ENCODE measurements at places on chromosomes 1 and 21. TPM values are rescaled to one million over a fixed set of nuclear protein-coding genes. Genes with fewer than 3 reads are reported as not detected.

The CD48 gene
- 231 TPM for total RNA-seq

The S100B gene
- not detected for total RNA-seq

The KRTAP7-1 gene
- total RNA-seq: not detected

The HLX gene
- 1.9 TPM for total RNA-seq

The TRIM58 gene
- not detected for total RNA-seq

The ETV3L gene
- not detected for total RNA-seq

The TRIM46 gene
- 15.2 TPM for total RNA-seq

The APOBEC4 gene
- total RNA-seq: not detected

The DNAJC28 gene
- total RNA-seq: 0.91 TPM

The GJA9 gene
- not detected for total RNA-seq

The LCE3D gene
- total RNA-seq: not detected

GRCh38 chr1:76433526-76433925 is 359.0 kb downstream of the ST6GALNAC3 start:
- no peak for DNase-seq

GRCh38 chr1:201189085-201189484 is 1.5 kb upstream of the IGFN1 start:
- DNase-seq: no peak

DNA sequence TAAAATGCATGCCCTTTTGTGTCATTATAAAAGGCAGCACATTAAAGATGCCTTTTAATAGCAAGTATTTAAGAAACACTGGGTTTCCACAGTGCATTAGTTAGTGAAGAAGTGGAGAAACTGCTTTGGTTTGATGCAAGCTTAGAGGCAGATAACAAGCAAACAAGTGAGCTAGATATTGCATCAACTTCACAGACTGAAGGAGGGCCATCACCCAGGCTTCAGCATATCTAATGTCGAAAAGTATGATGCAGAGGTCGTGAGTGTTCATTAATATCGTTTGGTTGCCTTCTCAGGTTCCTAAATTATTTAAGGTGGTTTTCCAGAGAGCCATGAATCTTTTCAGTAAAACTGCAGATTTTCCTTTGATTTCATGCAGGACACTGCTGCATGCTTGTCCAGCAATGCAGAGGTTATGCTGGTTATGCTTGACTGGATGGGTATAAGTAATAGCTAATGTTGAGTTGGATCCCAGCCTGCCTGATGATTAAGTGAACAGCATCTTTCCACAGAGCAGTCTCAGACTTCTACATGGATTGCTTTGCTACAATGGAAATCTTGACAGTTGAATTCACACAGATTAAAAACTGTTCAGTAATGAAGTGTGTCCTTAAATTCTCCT is 69.7 kb upstream of the IPO9 start:
- DNase-seq: no peak

GRCh38 chr21:33682992-33683627 is 40.8 kb downstream of the ITSN1 start:
- no peak for DNase-seq

DNA sequence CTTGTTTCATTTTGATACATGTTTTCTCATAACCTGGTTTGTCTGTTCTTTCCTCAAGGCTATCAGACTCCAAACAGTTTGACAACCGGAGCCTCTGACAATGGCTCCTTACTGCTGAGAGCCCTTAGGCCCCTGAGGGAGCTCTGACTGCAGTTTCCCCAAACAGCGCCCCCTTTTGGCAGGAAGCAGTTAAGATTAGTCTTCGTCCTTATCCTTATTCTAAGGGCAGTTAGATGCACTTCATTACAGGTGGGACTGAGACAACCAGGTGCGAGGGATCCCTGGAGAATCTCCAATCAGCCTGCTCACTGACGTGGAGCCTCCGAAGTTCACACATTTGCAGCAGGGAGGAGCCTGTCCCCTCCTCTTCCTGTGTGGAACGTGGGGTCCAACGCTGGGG is 393.1 kb downstream of the BRINP3 start:
- no peak for DNase-seq

DNA sequence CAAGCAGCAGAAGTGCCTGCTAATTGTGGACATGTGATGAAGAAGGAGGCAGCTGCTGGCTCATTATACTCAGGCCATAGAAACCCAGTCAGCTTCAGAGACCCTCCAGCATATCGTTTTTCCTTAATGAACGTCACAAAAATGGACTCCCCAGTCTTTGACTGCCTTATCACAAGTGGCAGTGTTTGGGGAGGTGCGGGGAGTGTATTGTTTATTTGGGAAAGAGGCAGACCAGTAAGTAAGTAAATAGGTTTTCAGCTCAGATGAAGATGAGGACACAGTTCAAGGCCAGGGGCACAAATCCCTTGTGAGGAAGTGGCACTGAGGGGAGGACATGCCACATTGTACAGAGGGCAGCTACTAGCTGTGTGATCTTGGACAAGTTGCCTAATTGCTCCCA is 43.5 kb upstream of the NRDC start:
- DNase-seq: no peak

DNA sequence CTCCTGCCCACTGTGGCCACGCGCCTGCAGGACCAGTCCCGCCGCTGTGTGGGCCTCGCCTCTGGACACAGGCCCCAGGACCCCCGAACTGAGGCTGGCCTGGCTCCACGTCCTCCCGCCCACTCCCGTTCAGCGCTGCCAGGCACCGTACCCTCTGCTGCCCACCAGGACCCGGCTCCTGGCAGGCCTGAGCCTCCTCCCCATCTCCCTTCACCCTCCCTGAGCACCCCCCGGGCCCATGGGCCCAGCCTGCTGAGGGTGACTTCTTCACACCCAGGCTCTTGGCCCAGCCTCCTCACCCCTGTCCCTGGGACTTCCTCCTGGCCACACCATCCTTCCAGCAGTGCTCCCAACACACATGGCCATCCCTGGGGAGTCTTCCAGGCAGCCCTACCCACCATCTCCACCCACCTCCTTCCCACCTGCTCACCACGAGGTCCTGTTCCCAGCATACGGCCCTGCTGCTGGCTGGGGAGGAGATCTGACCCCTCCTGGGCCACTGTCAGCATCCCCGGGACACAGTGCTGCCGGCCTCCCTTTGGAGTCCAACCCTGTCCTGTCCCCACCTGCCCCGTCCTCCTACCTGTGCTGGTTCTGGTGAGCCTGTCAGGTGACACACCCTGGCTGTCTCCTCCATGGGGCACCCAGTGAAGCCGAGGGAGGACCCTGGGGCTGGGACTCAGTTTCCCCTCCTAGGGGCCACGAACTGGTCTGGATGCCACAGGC is 53.7 kb downstream of the SLX9 start:
- no peak for DNase-seq

GRCh38 chr1:183239793-183240525 is 53.9 kb downstream of the LAMC2 start:
- DNase-seq: no peak

- no peak for DNase-seq
Observed at GRCh38 chr1:101150670-101151069, 86.1 kb upstream of the S1PR1 start.

GRCh38 chr1:76715474-76715873 is 151.8 kb upstream of the ST6GALNAC5 start:
- DNase-seq: no peak

GRCh38 chr1:167737169-167737568 is 15.4 kb downstream of the MPZL1 start:
- DNase-seq: no peak

DNA sequence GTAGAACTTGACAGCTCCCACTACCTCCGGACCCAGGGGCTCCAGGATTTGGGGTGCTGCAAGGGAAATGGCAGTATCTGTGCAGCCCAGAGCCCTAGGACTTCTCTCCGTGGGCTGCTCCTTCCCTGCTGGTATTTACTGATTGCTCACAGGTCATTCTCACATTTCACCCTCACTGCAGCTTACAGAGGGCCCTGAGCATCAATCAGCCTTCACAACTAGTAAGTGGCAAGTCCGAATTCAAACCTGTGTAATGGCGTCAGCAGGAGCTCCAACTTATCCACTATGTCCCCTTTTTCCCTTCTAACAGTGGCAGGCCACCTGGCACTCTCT is 32.4 kb downstream of the PIK3C2B start:
- DNase-seq: no peak

DNA sequence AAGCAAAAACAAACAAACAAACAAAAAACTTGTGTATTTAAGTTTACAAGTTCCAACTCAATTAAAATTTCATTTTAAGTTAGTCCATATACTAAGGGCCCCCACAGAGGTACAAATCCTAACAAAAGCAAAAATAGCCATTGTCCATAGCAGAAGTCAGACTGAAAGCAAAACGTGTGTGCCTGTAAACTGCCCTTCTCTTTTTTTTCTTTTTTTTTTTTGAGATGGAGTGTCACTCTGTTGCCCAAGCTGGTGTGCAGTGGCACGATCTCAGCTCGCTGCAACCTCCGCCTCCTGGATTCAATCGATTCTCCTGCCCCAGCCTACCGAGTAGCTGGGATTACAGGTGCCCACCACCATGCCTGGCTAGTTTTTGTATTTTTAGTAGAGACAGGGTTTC is 11.6 kb upstream of the IFNGR2 start:
- no peak for DNase-seq

GRCh38 chr1:226711976-226712741 is 26.9 kb downstream of the ITPKB start:
- peak; percentile 61 for DNase-seq

DNA sequence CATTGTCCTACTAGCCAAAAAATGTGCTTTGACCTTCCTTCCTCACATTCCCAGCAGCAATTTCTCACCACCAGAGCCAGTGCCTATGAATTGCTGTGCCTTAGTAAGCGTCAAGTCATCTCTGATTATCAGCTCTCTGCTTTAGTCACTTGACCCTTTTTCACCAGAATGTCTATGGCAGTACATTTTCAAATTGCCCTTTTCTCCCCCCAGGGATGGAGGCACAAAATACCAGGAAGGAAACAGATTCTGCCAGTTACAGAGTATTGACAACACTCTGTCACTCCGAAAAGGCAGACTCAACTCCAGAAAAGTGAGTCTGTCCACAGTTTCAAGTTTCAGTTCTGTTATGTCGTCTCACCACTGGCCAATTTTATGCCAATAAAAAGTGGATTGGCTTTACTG is 167.4 kb downstream of the TNFSF18 start:
- no peak for DNase-seq

- no peak for DNase-seq
Observed at GRCh38 chr1:102595106-102595505, 513.2 kb downstream of the COL11A1 start.

DNA sequence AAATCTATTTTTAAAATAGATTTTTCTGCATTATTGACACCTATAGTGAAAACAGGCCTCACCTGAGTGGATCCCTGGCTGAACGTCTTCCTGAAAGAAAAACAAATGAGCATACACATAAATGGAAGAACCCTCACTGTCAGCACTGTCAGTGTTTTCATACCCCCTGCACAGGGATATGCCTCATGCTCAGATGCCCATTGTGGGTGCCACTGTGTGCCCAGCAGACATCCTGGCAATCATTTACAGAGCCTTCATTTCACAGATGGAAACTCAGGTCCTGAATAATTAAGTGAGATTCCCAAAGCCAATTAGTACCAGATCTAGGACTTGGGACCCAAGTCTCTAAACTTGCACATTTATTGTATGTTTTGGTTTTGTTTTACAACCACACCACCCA is 19.9 kb downstream of the FCRL1 start:
- DNase-seq: no peak

- no peak for DNase-seq
Observed at GRCh38 chr1:85134583-85135391, 66.0 kb downstream of the SYDE2 start.

GRCh38 chr1:21597753-21598152 is 71.4 kb downstream of the RAP1GAP start:
- DNase-seq: no peak
